ENCODE measurements at places on chromosomes 2 and 18.

DNA sequence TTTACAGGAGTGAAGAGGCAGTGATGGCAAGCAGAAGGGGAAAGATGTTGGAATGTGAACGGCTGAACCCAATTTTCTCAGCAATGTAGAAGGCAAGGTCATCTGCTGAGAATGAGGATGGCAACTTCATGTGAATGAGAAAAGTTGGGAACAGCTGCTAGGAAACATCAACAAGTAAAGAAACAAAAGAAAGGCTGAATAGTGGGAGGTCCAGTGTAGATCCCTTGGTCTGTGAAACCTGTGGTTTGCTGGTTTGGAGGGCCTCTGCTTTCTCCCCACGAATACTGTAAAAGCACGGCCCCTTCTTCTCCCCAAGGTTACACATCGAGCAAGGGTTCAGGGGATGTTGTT is 27.4 kb downstream of the MARCHF4 start:
- DNase-seq: no peak

DNA sequence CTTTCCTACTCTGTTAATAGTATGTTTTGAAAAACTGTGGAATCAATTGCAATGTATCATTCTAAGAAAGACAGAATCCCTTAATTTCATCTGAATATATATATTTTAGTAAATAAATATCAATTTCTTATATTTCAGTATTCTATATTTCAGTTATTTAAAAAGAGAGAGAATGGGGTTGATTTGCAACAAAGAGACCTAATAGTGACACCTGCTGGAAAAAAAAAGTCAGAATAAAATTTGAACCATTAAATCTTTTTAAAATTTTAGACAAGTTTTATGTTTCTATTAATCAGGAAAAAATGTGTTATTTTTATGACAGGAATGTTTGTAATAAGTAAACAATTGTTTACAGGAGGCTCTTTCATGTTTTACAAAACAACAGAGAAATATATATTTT is 20.7 kb upstream of the CCNT2 start:
- no peak for DNase-seq

GRCh38 chr2:52342458-52342857 is 1310.5 kb upstream of the NRXN1 start:
- no peak for DNase-seq

DNA sequence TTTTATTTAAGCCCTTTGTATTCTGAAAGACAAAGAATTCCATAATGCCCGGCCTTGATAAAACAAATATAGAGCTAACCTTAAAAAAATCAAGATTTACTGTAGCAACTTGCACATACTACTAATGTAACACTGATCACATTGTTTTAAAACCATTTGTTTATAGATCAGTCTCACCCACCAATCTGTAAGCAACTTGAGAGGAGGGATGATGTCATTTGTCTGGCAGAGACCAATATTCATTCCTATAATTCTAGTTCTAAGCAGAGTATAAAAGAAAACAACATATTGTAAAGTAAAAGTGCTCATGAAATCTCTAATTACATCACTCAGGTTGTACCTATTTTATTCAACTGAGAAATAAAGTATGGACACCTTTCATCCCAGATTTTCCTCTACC is 380.6 kb downstream of the TGIF1 start:
- no peak for DNase-seq

DNA sequence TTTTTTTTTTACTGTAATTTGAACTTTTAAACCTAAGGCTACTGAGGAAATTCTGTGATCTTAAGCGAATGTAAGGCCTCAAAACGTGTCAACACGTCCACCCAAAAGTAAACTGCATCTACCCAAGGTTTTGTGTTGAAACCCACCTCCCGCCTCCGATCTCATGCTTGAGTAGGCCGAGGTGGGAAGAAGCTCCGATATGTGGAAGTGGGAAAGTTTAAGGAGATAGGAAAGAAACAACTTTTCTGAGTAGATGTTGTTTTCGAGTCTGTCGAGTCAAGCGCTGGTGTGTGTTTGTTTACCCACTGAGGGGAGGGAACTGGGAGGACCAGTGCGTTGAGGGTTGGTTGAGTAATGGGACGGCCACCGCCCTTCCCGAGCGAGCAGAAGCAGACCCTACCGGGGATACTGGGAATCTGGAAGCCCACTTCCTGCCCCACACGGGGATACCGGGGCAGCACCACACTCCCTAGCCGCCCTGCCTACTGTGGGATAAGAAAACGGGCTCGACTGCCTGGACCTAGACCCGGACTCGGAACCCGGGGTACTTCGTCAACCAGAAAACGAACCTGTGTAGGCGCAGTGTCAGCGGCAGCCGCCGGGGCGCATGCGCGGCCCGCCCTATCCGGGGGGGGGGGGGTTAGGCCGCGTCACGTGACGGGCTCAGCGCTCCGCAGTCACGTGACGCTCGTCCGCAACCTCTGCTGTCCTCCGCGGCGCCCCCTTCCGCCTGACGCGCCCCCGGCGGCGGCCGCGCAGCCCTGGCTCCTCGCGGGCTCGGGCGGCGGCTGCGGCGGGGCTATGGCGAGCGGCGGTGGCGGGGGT is at the start of gene RETREG2:
Gene RETREG2 (plus strand): TSS at position 724 of the 825 bp plus-strand sequence. CDS start 78 bp downstream, at position 802.
- peak; percentile 71 for DNase-seq

- DNase-seq: no peak
Measured at GRCh38 chr2:8554296-8554806, 127.5 kb upstream of the ID2 start.

GRCh38 chr2:189466046-189466445 is 24.8 kb downstream of the WDR75 start:
- no peak for DNase-seq

DNA sequence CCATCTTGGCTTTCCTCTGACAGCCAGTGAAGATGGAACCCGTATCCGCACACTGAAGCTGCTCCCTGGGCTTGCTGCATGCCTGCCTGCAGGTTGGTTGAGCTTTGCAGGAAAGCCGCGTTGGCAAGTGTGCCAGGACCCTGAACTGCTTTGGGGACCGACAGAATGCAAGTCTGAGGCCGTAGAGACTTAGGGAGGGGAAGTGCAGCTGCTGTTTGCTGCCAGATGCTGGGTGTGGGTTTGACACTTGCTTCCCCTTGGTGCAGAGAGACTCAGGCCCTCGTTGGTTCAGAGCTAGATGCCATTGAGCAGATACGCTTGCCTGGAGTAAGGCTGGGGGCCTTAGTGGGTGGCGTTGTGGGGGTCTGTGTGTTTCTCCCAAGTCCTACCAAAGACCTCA is 13.1 kb upstream of the PHLPP1 start:
- DNase-seq: no peak
